ENCODE measurements at places on chromosomes 16 and 17.

GRCh38 chr16:88064011-88064888 lies 113.0 kb downstream of the BANP start:
- DNase-seq = no peak

- no peak for DNase-seq
Measured at GRCh38 chr16:11372073-11372828, 27.0 kb downstream of the RMI2 start.

DNA sequence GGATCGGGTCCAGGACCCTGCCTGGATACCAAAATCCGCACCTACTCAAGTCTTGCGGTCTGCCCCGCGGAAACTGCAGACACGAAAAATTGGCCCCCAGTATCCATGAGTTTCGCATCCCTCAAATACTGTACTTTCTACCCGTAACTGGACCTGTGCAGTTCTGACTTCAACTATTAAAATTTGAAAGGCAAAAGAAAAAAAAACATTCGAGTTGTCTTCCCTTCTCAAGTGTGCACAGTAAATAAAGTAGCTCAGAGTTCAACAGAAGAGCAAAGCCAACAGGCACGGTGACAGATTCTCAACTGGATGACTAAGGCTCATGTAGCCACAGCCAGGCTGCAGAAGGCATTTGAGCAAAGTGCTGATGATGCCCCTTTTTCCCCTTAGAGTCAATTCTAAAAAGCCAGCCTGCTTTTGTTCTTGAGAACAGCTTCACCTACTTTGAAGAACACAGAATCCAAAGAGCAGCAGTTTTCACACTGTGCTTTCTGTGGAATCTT lies 32.5 kb downstream of the MARF1 start:
- no peak for DNase-seq

- no peak for DNase-seq
Measured at GRCh38 chr16:54284931-54285413, 1.6 kb downstream of the IRX3 start.

DNA sequence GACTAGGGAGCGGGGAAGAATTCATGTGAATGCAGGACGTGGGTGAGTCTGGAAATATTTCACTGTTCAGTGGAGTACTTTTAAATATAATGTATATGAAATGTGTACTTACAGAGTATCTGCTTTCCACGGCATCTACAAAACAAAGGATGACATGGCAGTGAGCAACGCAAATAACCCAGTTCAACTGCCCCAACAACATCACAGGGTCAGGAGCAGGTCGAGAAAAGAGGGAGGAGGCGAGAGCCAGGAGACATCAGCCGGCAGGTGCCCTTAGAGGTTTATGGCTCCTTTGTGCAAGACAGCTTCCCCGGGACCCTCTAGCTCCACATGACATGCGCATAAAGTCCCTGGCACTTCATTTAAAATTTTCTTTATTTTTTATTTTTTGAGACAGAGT lies 61.1 kb downstream of the PECAM1 start:
- no peak for DNase-seq

DNA sequence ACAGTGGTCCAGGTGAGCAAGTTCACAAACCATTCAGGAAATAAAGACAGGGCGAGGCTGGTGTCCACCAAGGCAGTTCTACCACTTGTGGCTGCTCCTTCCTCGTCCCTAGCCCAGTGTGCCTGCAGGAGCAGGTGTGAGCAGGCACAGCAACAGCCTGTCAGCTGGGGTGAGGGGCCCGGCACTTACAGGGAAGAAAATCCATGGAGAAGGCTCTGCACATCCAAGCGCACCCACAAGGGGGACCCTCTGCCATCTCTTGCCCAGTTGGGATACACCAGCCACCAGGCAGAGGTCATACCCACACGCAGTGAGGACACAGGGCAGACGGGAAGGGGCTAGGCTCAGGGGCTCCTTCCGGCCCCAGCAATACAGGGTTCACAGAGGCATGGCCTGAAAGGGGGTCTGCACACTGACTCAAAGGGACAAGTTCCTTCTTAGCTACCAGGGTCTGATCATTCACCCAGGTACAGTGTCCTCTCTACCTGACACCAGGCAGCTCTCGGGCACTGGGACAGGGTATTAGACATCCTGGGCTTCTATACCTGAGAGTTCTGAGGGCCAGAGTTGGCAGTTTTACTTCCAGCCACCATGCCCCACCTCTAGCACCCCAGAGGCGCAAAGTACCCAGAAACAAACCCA lies 27.0 kb downstream of the CDIP1 start:
- peak; percentile 70 for DNase-seq

DNA sequence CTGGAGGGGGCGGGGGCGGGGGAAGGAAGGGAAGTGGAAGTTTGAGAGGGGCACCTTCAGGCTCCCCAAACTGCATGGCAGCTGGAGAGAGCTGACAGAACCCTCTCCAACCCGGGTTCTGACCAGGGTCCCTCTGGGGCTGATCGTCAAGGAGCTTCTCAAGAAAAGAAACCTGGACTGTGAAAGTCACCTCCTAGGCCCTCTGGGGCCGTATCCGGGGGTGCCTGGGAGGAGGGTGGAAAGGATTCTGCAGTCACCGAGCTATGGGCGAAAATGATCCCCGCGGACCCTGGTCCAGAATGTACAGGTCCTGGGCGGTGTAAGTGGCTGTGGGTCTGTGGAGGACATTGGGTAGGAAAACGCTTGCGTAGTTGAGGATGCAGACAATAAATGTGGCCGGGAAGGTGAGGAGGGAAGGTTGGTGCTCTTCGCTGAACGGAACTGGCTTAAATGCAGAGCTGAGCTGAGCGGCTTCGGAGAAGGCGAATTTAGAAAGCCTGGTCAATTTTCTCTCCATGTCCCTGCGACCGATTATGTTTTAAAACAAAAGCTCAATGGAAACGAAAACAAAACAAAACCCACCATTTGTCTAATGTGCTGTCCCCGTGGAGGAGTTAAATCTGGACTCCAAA lies 3.6 kb upstream of the LHX1 start:
- no peak for DNase-seq

- peak; percentile 82 for DNase-seq
Measured at GRCh38 chr17:35254107-35254773, 11.4 kb downstream of the SLFN5 start.

DNA sequence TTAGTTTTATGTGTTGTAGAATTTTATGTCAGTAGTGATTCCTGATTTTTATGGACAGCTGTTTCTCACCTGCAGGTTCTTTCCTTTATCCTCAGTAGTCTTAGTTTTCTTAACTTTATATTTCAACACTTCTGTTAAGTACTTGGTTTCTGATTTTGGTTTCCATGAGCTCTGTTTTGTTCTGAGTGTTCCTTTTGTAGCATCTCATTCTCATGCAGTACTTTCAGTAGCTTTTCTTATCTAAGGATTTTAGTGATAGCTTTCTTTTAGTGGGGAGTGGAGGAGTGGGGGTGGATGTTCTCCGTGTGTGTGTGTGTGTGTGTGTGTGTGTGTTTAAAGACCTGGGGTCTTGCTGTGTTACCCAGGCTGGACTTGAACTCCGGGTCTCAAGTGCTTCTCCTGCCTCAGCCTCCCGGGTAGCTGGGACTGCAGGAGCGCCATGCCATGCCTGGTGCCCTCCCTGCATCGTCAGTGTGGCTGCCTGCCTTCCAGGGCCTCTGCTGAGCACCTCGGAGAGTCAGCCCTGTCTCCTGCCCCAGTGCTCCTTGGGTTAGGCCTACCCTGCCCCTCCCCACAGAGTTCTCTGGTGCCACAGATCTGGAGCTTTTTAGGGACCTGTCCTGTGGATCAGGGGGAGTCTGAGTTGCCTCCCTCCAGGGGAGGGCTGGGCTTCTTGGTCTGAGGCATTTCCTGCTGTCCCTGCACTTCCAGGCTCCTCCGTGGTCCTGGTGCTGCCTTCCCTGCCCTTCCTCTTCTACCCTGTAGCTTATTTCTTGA lies 4.3 kb upstream of the ZNF750 start:
- no peak for DNase-seq

GRCh38 chr17:81716674-81716996 lies 4.6 kb downstream of the SLC25A10 start:
- DNase-seq = no peak

DNA sequence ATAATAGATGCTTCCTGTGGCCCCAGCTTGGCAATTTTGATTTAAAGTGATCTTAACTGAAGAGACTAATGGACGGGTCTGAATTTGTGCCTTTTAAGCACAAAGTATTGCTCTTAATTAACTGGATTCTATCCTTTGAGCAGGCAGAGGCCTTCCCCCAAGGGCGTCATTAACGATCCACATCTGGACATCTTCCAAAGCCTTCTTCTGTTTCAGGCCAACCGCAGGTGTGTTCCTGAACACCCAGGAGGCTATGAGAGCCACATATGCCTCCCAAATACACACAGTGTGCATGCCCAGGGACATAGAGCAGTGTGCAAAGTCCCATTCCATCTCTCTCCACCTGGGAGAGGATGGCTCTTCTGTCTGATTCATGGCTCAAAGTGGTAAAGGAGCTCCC lies 42.3 kb downstream of the MAPT start:
- DNase-seq = no peak

DNA sequence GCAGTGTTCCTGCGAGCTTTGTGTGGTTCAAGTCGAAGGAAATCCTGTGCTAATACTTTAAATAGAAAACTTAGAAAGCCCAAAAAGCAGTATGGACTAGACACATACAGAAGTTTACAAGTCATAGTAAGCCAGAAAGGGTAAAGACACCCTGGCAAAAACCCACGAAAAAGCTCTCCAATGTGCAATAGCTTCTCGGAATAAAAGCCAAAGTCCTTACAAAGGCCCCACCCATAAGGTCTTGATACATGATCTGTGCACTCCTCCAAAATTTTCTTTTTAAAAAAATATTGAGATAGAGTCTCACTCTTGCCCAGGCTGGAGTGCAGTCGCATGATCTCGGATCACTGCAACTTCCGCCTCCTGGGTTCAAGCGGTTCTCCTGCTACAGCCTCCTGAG lies 10.3 kb downstream of the C16orf86 start:
- no peak for DNase-seq

GRCh38 chr17:15946611-15947120 lies 1.7 kb downstream of the ADORA2B start:
- no peak for DNase-seq

- no peak for DNase-seq
Measured at GRCh38 chr17:28610376-28610775, 3.6 kb downstream of the RSKR start.

GRCh38 chr17:2082003-2082781 lies 27.3 kb downstream of the HIC1 start:
- no peak for DNase-seq

- DNase-seq = no peak
Measured at GRCh38 chr16:8795091-8795490, 2.3 kb downstream of the TMEM186 start.

DNA sequence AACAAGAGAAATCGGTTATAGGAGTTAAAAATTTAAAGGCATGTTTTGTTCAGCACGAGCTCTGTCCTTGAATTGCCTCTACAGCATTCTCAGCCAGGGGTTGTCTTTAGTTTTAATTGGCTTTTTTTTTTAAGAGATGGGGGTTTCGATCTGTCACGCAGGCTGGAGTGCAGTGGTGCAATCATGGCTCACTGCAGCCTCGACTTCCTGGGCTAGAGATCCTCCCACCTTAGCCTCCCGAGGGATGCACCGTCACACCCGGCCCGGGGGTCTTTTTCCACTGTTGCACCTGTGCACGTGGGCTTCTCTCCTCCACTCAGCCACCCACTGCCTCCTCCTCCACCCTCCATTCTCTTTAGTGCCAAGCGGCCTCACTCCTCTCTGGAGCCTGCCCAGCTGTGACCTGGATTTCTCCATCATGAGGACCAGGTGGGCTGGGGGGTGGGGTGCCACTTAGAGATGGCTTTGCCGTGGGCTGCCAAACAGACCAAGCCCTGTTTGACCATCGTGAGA lies 106.8 kb upstream of the SEC14L1 start:
- no peak for DNase-seq

GRCh38 chr16:58842746-58843145 lies 108.6 kb upstream of the GOT2 start:
- no peak for DNase-seq

GRCh38 chr16:53576210-53576609 lies 73.2 kb upstream of the AKTIP start:
- DNase-seq = no peak

GRCh38 chr17:41548844-41549595 lies 20.9 kb upstream of the KRT19 start:
- DNase-seq = peak; percentile 91

DNA sequence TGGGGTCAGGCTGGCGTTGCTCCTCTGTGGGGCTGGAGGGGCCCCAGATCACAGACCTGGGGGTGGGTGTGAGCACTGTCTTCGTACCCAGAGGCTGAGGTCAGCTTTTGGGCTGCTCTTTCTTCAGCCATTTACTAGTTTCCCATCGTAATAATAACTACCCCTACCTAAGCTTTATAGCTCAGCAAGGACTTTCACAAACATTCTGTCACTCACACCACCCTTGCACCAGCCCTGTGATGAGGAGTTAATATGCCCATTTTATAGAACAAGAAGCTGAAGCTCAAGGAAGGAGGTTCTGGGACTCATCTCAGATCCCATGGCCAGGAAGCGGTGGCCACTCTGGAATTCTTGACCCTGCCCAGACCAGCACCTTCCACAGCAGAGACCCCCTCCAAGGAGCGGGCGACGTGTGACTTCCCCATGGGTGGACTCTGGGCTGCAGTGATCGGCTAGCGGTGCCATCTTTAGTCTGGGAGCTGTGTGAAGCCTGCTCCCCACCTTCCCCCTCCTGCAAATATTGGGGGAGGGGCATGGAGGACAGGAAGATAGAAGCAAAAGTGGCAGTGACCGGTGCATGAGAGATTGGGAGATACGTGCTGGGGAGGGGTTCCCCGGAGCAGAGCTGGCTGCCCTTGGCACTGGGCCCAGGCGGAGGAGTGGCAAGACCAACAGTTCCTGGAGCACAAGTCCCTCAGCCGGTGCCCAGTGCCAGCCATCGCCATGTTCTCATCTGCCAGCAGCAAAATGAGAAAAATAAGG lies 81.8 kb upstream of the TOB1 start:
- DNase-seq = peak; percentile 88

GRCh38 chr17:59292174-59292523 lies 39.3 kb upstream of the YPEL2 start:
- no peak for DNase-seq

- DNase-seq = no peak
Measured at GRCh38 chr16:81128726-81129524, 32.7 kb upstream of the GCSH start.

DNA sequence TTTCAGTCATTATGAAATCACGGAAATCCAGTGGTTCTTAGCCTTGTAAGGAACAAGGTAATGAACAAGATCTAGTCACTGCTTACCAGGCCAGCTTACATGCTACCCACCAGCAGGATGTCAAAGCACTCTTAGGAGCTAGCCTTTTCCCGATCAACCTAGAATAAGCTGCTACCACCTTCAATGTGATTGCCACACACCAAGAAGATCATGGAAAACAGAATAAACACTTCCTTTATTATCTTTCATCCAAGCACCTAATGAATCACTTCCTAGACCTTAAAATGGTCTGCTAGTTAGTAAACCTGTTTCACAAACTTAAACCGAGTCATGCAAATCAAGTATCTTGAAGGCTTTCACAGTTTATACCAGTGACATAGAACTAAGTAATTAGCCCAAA lies 5.0 kb downstream of the BBS2 start:
- DNase-seq = no peak

- no peak for DNase-seq
Measured at GRCh38 chr17:44788139-44788538, 29.4 kb downstream of the ADAM11 start.
